ENCODE measurements at places on chromosomes 12 and 14.

DNA sequence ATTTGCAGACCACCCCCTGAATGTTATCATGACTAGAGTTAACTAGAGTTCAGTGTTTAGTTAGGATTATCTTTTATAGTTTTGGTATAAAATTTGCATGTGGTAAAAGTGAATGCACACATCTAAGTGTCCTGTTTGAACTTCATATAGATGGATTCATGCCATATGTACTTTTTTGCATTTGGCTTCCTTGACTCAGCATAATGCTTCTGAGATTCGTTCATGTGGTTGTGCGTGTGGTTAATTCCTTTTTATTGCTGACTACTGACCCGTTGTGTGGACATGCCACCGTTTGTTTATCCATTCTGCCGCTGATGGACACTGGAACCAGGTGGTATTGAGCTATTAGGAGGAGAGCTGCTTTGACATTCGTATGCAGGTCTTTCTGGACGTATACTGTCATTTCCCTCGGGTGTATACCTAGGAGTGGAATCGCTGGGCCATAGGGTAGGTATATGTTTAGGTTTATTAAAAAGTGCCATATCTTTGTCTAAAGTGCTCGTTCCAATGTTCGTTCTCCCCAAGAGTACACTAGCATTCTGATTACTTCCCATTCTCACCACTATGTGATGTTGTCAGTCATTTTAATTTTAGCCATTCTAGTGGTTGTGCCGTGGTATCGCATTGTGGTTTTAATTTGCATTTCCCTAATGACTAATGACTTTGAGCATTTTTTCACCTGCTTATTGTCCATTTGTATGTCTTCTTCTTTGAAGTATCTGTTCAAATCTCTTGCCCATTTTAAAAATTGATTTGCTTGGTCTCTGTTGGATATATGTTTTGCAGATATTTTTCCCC lies 37.7 kb downstream of the RIN3 start:
- no peak for DNase-seq

DNA sequence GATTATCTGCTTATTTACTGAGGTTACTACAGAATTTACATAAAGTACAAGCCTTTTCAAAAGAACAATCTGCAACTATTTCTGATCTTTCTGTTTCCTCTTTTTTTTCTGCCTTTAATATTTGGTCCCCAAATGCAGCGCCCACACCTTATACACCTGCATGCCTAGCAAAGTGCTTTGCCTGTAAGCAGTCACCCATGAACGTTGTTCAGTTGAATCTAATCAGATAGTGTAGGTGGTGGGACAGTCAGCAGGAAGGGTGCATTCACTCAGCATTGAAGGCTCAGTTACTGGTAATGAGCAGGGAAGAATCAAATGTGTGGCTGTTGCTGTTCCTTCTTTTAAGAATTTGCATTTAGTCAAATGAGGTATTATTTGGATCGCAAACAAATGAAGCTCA lies 108.4 kb downstream of the GPR135 start:
- DNase-seq, result no peak

DNA sequence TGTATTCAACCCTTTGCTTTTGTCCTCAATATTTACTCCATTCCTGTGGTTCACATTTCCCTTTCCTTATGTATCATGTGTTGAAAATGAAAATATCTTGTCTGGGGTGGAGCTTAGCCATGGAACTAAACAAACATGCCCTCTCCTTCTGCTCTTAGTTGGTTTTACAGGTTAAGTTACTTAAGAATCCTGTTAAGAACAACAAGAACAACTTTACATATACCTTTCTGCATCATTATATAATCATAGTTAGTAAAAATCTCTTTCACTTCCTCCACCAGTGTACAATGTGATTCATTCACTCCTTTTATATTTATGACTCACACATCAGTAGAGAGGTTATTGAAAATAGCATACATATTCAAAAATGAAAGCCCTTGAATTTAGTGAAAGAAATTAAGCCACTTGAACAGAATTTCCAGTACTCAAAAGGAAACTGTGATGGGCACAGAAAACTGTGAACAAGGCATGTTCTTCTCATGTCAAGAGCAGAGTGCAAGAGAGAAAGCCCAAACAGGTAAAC lies 307.7 kb downstream of the CCDC91 start:
- DNase-seq, result no peak

- DNase-seq, result no peak
Measured at GRCh38 chr12:115294453-115295133, 610.6 kb upstream of the TBX3 start.

GRCh38 chr12:27206801-27207502 lies 37.1 kb upstream of the STK38L start:
- DNase-seq, result no peak

DNA sequence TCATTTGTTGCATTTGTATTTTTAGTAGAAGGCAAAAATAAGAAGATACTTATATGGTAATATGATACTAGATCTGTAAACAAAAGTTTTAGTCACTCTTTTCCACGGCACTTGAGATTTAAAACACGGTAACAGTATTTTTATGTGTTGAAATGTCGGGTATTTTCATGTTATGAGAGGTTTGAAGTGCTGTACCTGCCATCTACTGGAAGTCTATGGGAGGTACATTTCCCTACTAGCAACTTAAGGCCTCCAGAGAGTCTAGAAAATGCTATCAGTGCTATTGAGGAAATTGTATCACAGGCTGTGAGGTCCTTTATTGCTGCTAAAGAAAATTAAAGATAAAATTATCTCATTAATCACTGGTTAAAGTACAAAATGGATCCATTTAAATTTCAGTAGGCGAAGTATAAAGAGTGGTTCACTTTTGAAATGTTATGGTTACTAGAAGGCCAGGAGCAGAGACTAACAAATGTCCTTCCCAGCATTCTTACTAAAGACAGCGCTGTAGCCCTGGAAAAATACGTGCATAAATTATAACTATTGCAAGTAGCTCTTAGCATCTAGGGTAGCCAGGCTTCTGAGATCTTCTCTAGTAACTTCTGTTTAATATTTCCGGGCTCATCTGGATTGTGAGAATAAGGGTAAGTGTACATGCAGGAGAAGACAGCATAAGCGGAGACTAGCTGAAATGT lies 77.6 kb upstream of the PRKD1 start:
- DNase-seq, result no peak

GRCh38 chr14:22482085-22482694 lies 106.8 kb downstream of the DAD1 start:
- no peak for DNase-seq

DNA sequence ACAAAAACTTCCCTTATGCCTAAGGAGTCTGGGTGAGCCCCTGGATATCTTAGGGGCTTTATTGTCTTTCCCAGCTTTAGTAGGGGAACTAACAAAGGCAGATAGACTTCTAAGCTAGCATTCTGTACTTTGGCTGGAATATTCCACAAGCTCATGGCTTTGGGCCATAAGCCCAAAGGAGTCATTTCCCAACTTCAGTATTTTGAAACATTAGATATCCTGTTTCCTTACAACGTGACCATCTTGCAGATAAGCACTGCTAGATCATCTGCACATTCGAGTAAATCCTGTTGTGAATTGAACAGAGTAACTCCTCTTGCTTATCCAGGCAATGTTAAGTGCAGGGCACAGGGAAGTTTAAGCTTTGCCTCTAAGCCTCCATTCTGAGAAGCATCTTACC lies 70.6 kb upstream of the ACTN1 start:
- DNase-seq, result no peak

GRCh38 chr14:67358924-67359774 lies 455 bp downstream of the ATP6V1D start:
- no peak for DNase-seq

DNA sequence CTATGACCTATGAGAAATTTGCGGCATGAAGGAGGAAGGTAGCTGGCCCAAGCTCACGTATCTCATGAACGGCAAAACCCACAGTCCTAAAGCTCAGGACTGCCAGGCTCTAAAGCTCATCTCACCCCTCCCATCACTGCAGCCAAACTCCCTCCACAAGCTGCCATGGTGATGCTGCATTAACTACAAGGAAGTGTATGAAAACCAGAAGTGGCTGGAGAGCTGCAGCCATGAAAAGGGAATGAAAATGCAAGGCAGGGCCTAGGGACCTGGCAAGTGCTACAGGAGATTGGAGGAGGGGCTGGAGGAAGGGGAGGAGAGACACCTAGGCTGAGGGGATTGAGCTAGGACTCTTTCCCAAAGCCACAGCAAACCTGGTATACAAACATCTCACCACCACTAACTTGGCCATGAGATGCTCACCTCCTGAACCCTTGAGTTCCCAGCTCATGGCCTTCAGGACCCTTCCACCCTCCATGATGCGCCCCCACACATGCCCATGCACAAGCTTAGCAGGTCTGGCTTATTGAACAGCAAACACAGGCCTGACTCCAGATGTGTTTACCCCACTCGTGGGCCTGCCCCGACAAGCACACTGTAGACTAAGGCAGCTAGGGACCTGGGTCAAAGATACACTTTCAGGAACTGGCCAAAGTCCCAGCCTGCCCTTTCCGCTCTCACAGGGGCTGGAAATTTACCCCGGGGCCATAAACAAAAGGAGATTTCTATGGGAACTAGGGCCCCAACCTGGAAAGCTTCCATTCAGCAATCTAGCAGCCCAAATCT lies 42.0 kb downstream of the LTBP2 start:
- DNase-seq, result no peak

- no peak for DNase-seq
Measured at GRCh38 chr14:103858063-103858781, 10.8 kb upstream of the PPP1R13B start.

Measured in T-helper 1 cell (primary cell).